ENCODE measurements at places on chromosomes 4 and X.
A peak's percentile ranks its signal among the peaks of the same experiment; 100 is the strongest.

- DNase-seq, result no peak
These were observed 377.5 kb downstream of the CENPC start for GRCh38 chr4:67167849-67168248.

GRCh38 chr4:96874657-96875056, 1034.8 kb downstream of the PDHA2 start:
- no peak for DNase-seq

GRCh38 chr4:16439768-16440167, 213.5 kb upstream of the TAPT1 start:
- DNase-seq, result no peak

GRCh38 chr4:175306436-175306835, 388.3 kb downstream of the ADAM29 start:
- peak; percentile 4 for DNase-seq

GRCh38 chrX:95063554-95063953, 1389.5 kb downstream of the FAM133A start:
- peak; percentile 45 for DNase-seq

DNA sequence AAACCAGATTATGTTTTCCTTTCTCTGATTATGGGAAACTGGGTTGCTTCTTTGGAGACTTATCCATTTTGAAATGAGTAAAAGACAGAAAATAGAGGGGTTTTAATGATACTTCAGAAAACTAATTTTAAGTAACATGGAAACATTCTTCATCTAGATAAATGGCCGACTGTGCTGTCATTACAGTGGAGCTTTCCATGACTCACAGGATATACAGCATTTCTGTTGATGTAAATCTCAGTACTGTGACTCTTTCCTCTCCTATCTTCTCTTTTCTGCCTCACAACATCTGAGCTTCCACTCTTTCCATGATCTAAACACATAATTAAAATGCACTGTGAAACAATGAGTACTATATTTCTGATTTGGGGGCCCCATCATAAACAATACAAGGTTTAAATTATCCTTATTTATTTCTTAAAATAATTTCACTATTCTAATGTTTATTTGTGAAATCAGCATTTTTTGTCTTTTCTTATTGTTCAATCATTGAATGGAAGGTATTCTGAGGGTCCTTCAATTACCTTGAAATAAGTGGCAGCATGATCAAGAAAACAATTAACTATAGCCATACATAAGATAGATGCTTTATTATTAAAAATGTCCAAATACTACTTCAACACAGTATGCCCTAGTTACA, 19.3 kb downstream of the SEC24D start:
- DNase-seq, result peak; percentile 61

DNA sequence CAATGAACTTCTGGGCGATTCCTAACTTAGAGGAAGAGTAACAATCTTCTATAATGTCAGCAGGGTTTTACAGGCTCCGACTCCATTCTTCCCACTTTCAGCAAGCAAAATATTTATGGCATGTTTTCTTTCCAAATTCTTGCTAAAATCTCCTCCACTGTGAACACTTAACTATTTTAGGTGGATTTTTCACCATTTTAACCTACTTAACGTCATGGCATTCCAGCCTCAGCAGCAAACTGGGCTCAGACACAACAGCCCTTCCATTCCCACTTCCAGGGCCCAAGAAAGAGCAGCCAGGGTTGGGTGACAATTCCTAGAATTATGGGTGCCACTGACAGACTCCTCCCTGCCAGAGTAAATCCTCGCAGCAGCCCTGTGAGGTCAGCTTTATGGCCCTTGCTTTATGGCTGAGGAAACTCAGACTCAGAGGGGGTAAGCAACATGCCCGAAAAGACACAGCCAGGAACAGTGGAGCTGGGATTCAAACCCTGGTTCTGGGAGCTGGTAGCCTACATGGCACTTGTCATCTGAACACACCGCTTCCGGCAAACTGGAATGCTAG, 112.8 kb upstream of the MAP3K15 start:
- peak; percentile 38 for DNase-seq

DNA sequence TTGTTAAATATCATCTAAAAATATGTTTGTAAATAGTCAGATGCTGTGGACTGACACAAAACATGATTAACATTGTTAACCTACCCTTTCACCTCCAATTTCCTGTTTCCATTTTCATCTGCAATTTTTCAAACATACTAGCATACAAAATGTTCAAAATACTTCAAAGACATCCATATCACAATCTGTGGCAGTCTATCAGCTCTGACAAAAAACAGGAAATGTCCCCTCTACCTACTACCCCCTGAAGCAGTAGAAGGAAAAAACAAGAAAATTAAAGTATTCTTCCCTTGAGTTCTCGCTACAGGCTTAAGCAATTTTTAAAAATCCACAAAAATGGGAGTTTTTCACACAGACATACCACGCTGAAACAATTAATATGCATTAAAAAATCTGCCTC, 108.2 kb upstream of the MCF2 start:
- DNase-seq, result no peak

- no peak for DNase-seq
These were observed 377.0 kb downstream of the RPA4 start for GRCh38 chrX:97260679-97261078.
